Suppressor macrophage (primary cell): ENCODE measurements at places on chromosomes 16 and 17.

- no peak for DNase-seq
Observed at GRCh38 chr17:20289984-20290383, 177.4 kb downstream of the LGALS9B start.

- no peak for DNase-seq
Observed at GRCh38 chr16:88316151-88316550, 66.6 kb upstream of the ZNF469 start.

DNA sequence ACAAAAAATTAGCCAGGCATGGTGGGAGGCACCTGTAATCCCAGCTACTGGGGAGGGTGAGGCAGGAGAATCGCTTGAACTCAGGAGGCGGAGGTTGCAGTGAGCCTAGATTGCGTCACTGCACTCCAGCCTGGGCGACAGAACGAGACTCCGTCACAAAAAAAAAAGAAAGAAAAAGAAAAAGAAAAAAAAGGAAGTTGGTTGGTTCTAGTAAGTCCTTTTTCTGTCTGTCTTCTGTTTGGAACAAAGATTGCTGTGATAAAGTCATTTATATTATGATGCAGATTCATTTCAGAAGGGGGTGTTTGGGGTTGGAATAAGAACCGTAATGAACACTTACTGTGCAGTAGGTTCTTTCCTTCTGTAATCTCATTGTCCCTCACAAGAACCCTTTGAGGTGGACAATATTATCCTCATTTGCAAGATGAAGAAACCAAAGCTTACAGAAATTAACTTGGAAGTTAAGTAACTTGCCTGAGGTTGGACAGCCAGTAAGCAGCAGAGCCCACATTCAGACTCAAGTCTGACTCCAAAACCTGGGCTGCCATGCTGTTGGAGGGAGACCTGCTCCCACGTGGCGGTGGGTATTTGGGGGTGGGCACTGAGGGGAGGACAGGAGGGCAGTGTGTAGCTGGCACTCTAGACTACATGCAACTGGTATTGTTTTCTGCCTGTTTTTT, 10.3 kb downstream of the MINK1 start:
- no peak for DNase-seq

DNA sequence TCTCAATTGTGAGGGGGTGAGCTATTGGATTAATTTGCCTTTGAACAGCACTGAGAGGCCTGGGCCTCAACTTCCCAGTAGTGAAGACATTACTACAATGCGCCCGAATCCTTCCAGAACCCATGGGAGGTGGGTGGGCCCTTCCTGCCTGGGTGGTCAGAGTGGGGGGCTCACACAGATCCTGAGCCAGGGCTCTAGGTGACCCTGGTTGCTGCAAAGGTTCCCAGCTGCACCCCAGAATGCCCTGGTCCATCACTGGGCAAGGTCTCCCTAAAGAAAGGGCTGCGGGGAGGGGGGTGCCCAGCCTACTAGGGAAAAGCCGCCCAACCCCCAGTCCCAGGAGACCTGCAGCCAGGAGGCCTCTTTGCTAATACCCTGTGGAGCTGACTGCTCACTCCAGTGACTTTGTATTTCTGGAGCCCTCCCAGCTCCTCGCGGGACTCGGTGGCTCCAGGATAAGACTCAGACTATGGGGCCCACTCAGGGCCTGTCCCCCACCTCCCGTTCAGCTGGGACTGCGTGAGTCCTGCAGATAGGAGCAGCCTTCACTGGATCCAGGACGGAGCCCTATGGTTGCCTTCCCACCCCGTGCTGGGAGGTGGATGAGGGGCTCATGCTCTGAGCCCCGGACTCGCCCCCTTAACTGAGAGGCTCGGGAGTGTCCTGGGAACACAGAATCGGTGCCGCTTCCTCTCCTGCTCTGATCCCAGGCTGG, 40.2 kb downstream of the SLC7A5 start:
- no peak for DNase-seq

DNA sequence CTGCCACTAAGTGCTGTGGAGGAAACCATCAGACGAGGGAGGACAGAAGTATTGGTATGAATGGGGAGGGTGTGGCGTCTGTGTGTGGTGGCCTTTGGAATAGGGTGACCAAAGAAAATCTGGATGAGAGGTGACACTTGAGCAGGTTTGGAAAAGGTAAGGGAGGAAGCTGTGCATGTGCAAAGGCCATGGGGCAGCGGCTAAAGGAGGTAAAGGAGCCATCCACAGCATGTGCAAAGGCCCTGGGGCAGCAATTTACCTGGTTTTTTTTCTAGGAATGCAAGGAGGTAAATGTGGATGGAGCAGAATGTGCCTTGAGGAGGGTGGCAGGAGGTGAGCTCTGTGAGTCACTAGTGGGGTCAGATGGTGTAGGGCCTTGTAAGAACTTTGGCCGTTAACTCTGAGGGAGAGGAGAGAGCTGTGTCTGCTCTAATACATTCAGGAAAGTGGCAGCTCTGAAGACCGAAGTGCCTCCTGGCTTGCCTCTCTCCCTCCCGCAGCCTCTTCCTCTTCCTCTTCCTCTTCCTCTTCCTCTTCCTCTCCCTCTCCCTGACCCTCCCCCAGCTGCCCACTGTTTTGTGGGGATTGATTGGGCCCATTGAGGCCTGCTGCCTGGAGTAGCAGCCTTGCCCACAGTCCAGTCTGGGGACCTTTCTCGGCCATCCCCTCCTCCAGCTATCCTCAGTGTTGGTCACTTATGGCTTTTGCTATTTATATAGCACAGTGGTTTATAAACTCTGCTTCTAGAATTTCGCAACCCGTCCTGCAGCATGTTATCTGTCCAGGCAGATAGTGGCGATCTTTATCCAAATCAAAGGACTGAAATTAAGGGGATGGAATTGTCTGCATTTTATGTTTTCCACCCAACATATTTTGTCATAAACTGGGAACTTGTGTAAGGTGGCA, 38.7 kb downstream of the CMIP start:
- DNase-seq, result peak; percentile 35
